Cortex of kidney (tissue), 1 donor: ENCODE measurements at places on chromosomes 2 and 18.

- no peak for DNase-seq
These were observed 11.2 kb upstream of the GYPC start for GRCh38 chr2:126644630-126645191.

- no peak for DNase-seq
These were observed 474.9 kb upstream of the TMEFF2 start for GRCh38 chr2:192669505-192670091.

DNA sequence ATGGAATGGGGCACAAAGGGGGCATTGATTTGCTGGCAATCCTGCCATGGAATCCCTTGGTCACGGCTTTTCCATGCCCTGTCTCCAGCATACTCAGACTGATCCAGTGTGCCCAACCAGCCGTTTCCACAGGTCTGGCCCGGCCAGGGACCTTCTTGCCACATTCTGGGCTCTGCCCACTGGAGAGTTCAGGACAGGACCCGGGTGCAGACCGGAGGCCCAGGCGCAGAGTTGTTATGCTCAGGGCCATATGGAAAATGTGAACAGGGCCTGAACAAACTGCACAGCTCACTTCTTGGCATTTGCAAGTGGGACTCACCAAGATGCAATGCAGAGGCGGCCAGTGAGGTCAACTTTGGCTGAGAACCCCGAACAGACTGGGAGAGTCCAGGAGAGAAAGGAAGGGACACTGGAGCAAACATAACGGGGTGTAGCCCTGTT is 15.6 kb upstream of the ASAP2 start:
- no peak for DNase-seq

GRCh38 chr2:96143848-96144480 is 1.3 kb downstream of the DUSP2 start:
- no peak for DNase-seq

GRCh38 chr2:161415987-161416707 is at the start of gene TBR1:
Gene TBR1 (plus strand): TSS chr2:161416297. CDS start chr2:161416411, 114 bp downstream.
- no peak for DNase-seq
